Astrocyte of the hippocampus (primary cell): ENCODE measurements at places on chromosomes 3 and 15.

GRCh38 chr15:59147666-59148065 is 42.7 kb downstream of the CCNB2 start:
- no peak for DNase-seq

- no peak for DNase-seq
Measured at GRCh38 chr3:58518291-58518789, 18.6 kb downstream of the ACOX2 start.

DNA sequence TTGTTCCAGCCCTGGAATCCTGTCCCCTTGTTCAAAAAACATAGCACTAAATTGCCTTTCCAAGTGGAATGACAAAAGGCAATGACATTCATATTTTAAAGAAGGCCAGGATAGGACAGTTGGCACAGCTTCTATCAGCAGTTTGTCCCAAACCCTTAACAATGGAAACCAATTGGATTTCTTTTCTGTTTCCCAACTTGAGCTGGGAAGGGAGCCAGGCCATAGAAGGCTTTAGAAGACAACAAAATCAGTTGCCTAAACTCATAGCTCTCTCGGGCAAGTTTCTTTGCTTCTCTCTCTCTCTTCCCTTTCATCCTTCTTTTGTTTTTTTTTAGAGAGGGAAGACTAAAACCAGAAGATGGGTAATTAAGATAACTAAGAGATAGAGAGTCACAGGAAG is 227.7 kb upstream of the TPRG1 start:
- no peak for DNase-seq

DNA sequence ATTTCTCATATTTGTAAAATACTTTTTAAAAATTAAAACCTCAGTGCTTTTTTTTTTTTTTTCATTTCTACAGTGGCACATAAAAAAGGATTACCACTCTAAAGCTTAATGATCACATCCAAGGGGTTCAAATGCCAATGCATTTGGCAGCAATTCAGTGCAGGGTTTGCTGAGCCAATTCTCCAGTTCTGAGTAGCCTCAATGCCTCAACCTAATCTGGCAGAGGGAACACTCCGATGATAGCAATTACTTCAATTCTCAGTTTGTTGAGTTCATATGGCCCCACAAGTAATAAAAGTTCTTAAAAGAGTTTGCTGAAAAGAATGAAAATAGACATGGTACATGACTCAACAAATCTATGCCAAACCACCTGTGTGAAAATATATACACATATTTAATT is 79.3 kb upstream of the RBMS3 start:
- DNase-seq: no peak

GRCh38 chr3:53661480-53661879 is 167.1 kb downstream of the CACNA1D start:
- no peak for DNase-seq

GRCh38 chr3:194312743-194313281 is 38.3 kb downstream of the CPN2 start:
- DNase-seq: peak; percentile 57
